ENCODE measurements at places on chromosomes 1 and 21. TPM values are rescaled to one million over a fixed set of nuclear protein-coding genes. Genes with fewer than 3 reads are reported as not detected.

Gene A3GALT2
- not detected for total RNA-seq

Gene HSPG2
- total RNA-seq = 16.1 TPM

Gene COL16A1
- 9.3 TPM for total RNA-seq

Gene MATN1
- total RNA-seq = 0.36 TPM
